Right atrium auricular region (tissue), 2 donors: ENCODE measurements at places on chromosomes 5 and 9. TPM values are rescaled to one million over a fixed set of nuclear protein-coding genes. Genes with fewer than 3 reads are reported as not detected.

The C5orf52 gene
- total RNA-seq: not detected

DNA sequence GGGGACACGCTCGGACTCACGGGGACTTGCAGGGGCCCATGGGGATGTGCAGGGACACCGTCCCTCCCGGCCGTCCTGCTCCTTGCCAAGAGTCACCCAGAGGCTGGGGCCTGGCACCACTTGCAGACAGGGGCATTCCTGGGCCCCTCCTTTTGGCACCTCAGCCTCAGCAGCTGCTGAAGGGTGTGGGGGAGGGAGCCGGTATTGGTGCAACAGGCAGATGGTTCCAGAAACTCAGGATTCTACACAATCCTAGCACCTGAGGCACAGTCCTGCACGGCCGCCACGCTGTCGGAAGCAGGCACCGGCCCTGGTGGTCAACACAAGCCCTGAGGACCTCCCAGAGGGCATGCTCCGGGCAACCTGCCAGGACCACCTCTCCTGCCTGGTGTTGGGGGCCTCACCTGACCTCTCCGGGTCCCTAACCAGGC lies 19.3 kb upstream of the SLC12A7 start:
- DNase-seq: no peak

The NR6A1 gene
- total RNA-seq: 1.9 TPM

DNA sequence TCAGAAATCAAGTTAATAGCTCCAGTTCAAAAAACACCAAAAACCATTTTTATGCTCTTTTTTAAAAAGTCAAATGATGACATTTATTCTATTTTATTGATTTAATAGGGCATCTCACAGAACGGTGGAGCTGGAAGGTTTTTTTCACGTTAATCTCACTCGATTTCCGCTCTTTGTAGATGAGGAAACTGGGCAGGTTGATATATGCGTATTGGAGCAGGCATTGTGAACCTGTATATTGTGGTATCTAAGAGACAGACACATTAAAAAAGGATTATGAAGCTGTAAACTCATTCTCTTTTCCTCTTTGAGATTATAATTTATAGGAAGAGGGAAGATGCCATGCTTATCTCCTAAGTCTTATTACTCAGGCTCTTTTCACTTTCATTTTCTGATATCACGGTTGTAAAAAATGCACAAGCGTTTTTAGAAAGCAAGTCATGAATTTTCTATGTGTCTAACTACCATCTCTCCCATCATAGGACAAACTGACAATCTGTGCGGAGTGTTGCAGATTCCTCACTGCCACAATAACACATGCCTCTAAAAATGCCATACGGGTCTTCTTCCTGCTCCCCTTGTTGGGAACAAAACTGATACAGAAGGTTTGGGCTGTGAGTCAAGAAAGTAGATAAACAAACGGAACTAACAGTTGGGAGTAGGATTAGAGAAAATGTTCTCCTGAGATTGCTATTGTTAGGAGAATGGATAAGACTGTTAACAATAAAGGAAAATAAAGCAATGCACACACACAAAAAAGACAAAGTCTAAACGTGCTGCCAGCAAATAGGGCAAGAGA lies 1997.7 kb downstream of the MAT2B start:
- DNase-seq: no peak

- DNase-seq: no peak
Measured at GRCh38 chr5:133297293-133297692, 245.5 kb downstream of the HSPA4 start.
